T-helper 2 cell (primary cell): ENCODE measurements at places on chromosomes 5 and 9.
A peak's percentile ranks its signal among the peaks of the same experiment; 100 is the strongest.

GRCh38 chr9:133113949-133114885 is 6.8 kb downstream of the RALGDS start:
- no peak for DNase-seq

GRCh38 chr9:89374176-89374575 is 55.9 kb downstream of the SECISBP2 start:
- no peak for DNase-seq

- no peak for DNase-seq
Measured at GRCh38 chr9:133734590-133735414, 3.4 kb downstream of the SARDH start.

DNA sequence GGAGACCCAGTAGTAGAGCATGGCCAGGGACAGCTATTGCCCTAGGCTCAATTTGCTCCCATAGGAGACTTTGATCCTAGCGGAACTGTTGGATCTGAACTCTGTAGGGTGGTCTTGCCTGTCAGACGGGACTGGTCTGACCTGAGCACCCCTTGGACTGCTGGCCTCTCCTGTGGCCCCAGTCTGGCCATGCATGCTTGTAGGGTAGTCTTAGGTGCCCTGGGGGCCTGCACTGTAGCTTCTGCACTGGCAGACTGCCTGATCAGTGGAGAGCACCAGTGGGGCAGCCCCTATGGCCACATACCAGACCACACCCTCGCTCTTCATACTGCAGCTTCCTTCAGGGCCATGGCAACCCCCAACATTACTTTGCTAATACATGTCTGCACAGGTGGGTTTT is 396.1 kb upstream of the GRAMD2B start:
- no peak for DNase-seq

- no peak for DNase-seq
Measured at GRCh38 chr5:108650997-108651396, 96.7 kb upstream of the FER start.

DNA sequence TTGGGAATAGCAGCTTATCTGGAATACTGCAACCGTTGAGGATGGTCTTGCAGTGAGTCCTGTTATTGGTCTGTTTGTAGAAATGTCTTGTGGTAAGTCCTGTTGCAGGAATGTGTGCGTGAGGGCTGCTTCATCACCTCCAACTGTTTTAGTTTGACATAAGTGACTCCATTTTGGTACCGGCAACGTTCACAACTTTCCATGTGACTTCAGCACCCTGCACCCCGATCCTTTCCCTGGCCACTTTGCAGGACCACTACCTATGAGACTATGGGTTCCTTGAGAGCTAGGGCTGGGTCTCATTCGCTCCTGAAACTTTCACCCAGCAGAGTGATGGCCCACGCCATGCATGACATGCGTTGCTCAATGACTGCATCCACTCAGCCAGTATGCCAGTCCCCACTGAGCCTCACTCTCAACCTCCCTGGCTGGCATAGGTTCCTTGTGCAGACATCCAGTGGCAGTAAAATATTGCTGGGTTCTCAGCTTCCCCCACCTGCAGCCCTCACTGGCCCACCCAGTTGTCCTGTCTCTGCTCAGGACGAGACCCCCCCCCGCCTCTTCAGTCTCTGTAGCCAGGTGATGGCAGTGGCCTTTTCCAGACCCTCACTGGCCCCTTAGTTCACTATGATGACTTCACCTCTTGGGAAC is 8.0 kb downstream of the SURF6 start:
- DNase-seq = no peak

- no peak for DNase-seq
Measured at GRCh38 chr9:6692881-6693361, 47.4 kb upstream of the GLDC start.

DNA sequence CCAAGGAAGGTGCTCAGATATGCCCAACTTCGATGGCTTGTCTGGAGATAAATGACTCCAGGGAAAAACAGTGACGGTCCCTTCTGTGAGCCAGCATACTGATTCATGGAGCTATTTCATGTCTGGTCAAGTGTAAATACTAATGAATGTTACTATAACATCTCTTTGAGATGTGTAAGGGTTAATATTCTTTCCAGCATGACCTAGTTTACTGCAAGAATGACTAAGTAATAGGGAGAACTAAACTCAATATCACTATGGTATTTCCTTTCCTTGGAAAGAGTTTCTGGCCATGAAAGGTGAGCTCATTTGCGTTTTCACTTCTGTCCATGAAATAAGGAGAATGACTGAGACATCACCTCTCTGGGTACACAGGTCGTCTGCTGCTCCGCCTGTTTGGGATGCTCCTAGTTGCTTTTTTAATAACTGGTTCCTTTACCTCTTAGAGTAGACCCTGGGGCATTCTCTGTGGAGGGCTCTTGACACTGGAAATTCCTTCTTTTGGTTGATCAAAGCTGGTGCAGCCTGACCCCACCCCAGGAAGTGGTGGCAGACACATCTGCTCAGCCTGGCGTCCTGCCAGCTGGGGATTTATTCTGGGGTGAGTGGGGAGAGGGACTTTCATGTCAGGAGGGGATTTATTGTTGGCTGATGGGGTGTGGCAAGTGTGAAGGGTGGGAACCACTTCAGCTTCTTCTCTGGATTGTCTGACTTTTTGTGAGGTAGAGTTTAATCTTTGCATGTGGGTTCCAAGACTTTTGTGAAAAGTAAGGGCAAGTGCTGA is 250.0 kb upstream of the MPDZ start:
- DNase-seq = no peak

DNA sequence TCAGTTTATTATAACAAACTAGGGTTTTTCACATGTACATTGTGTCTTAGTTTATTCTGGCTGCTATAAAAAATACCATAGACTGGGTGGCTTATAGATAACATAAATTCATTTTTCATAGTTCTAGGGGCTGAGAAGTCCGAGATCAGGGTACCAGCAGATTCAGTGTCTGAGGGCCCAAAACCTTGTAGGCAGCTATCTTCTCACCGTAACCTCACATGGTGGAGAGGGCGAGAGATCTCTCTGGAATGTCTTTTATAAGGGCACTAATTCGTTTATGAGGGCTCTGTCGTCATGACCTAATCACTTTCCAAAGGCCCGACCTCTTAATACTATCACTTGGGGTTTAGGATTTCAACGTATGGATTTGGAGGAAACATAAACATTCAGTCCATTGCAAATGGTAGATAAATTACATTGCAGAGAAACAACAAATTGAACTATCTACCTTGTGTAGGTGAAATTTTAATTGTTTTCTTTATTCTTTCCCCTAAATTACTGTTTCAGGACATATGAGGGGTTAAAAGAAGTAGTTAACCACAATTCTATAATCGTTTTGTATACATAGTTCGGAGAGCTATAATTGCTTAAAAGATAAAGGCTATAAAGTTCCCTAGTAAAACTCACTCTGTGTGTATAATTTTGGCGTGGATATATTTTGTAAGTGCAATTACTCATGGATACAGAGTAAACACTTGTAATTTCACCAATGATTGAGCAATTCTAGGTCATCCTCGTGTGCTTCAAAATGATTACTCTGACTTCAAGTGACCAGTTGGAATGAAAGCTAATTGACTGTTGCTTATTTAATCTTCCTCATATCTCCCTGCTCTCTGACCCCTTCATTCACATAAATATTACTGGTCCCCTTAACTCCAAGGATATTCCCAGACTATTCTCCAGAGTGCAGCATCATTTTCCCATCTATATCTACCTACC is 247.5 kb upstream of the TMEM161B start:
- DNase-seq = no peak

DNA sequence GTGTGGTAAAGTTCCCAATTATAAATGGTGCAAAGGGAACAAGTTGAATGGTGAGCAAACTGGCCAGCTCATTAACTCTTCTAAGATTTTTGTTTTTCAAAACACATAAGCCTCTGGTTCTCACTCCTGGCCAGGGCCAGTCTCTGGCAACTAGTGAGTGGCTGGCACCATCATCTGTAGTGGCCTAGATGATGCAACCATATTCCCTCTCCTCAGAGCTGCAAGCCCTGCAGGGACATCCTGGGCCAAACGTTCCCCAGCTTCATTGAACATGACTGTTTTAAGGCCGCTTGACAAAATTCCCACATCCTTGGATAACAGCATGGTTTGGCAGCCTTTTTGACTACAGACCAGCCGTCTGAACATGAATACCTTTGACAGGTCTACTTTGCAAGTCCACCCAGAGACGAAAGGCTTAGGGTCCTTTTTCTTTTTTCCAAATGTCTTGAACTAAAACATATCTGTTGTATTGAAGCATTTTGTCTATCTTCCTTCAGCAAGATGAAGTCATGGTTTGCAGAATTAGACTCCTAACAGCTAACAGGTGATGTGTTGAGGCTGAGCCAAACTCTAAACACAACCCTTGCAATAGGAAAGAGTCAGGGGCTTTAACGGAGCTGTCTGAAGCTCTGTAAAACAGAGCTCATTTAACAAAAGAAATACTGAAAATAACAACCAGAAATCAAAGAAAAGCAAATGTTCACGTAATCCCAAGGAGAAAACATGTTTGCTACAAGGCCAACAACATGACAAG is 23.8 kb downstream of the MACROH2A1 start:
- DNase-seq = no peak

DNA sequence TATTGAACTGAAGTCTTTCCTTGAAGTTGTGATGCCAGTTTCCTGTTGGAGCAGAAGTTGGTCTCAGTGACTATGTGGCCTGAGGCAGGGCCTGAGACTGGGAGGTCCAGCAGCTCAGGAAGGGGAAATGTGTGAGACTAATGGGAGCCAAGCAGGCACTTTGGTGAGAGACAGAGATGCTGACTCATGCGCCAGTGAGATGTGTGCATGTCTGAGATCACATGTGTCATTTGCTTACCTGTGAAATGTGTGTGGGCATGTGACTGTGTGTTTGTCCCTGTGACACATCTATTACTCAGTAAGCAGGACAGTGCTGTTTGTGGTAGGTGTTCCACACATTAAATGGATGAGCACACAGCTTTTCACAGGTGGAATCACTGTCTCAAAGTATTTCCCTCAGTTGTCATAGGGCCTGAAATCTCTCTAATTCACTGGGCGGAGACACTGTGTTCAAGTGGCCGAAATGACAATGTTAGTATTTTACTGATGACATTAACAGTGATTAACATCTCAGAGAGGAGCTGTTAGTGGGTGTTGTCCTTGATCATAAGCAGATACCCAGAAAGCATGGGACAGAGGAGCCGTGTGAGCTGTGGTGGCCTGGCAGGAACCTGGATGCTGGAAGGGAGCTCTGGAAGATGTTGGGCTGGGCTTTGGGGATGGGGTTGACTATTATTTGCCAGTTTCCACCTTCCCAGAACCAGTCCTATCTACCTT is 7.4 kb downstream of the NPR2 start:
- peak; percentile 45 for DNase-seq

GRCh38 chr9:87760529-87760928 is 34.6 kb downstream of the CTSL start:
- DNase-seq = no peak

DNA sequence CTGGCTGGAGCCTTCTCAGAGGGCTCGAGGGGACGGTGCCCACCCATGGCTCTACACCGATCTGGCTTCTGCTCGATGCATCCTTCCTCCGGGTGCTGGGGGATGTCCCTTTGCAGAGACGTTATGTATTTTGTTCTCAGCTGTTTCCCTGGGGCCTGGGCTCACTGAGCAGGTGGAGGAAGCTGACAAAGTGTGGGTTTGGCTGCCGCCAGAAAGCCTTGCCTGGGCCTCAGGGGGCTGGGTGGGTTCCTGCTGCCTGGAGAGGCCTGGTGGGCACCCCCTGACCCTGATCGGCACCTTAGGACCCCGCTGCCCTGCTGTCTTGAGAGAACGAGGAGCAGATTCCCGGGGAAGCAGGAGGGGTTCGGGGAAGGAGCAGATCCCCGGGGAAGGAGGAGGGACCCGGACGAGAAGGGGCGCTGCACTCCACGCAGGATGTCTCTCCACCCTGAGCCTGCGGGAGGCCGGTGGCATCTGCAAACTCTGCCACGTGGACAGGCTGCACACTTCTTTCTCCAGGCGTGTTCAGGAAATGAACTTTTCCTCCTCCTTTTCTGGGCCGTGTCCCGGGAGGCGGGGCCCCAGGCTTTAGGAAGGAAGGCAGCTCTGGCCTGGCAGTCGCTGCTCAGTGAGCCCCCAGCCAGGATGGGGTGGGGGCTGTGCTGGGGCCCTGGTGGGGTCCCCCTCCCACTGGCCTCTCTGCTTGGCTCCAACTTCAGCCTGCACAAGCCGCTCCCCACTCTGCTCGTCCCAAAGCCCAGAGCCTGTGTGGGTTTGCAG is 148.9 kb downstream of the RXRA start:
- no peak for DNase-seq

- no peak for DNase-seq
Measured at GRCh38 chr5:157247267-157247666, 18.7 kb upstream of the CYFIP2 start.

DNA sequence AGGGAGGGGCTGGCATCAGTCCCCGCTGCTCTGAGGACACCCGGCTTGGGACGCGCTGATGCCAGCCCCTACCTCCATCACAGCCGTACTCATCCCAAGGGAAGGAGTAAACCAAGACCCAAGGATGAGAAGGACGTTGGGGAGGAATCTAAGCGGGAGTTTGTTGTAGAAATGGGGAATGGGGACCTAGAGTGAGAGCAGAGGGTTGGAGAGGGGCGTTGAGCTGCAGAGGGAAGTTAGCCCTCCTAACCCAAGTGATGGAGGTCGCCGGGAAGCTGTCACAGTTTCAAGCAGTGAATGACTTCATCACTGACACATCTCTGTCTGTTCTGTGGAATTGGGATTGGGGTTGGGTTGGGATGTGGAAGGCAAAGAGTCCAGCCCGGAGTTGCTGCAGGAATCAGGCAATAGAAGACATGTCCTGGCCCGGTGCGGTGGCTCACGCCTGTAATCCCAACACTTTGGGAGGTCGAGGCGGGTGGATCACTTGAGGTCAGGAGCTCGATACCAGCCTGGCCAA is 759 bp upstream of the SUSD1 start:
- no peak for DNase-seq

- no peak for DNase-seq
Measured at GRCh38 chr5:93819668-93820067, 78.3 kb upstream of the POU5F2 start.

DNA sequence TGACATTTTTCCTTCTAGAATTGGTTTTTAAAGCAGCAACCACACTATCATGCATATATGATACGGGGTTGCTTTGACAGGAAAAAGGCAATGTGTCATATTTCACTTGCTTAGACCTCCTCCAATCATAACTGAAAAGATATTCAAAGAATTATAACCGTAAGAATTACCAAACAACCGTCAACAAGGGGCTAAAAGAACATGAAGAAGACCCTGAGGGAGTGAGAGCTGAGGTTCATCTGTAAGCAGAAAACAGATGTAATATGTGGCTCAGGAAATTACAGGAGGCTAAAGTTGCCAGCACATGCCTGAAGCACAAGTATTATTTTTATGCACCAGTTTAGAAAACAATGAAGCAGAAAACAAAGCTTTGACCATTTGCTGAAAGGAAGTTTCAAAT is 78.9 kb downstream of the APBA1 start:
- no peak for DNase-seq
